PC-9 (cell line): ENCODE measurements at places on chromosomes 2 and 18. TPM values are rescaled to one million over a fixed set of nuclear protein-coding genes. Genes with fewer than 3 reads are reported as not detected.

The SLC11A1 gene
- total RNA-seq = 0.35 and 0.44 TPM in 2 replicates

The POMC gene
- total RNA-seq = not detected in 2 replicates

The MLPH gene
- total RNA-seq = 237 and 283 TPM in 2 replicates

The HOXD9 gene
- total RNA-seq = not detected in 2 replicates

The DNAJB2 gene
- 38.5 and 47.5 TPM in 2 replicates for total RNA-seq

The UGT1A7 gene
- total RNA-seq = 20.3 and 26.7 TPM in 2 replicates

The DTNB gene
- total RNA-seq = 51.9 TPM in 2 replicates

The LHCGR gene
- not detected in 2 replicates for total RNA-seq
